HuH-7.5 (cell line): ENCODE measurements at places on chromosomes 16 and 17.

DNA sequence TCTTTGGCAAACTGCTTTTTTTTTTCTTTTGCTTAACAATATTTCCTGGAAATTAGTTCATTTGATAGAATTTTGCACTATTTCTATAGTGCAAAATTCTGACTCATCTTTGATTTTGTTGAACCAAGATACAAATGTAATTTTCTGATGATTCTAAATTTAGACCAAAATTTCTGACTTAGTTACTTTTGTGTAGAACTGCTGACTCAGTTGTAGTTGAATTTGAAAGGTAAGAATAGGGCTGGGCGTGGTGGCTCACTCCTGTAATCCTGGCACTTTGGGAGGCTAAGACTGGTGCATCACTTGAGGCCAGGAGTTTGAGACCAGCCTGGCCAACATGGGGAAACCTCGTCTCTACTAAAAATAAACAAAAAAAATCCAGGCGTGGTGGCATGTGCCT lies 223.0 kb downstream of the BCAS3 start:
- DNase-seq, result no peak

- no peak for DNase-seq
These were observed 440.6 kb upstream of the DYNLRB2 start for GRCh38 chr16:80100186-80100585.

DNA sequence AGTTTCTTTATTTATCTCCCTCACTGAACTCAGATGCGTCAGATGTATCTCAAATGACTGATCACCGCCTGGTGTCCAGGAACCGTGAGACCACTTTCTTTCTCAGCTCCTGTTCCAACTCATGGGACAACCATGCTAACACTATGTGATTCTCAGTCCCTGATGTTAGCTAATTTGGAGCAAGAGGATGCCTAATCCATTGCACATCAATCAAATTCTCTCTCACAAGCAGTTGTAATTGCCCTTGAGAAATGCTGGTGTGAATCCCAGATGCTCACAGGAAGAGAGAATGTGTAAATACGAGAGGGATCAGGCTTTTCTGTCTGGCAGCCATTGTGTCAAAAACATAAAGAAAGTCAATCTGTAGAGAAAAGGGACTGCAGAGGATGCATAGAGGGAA lies 134.9 kb downstream of the WSCD1 start:
- no peak for DNase-seq

DNA sequence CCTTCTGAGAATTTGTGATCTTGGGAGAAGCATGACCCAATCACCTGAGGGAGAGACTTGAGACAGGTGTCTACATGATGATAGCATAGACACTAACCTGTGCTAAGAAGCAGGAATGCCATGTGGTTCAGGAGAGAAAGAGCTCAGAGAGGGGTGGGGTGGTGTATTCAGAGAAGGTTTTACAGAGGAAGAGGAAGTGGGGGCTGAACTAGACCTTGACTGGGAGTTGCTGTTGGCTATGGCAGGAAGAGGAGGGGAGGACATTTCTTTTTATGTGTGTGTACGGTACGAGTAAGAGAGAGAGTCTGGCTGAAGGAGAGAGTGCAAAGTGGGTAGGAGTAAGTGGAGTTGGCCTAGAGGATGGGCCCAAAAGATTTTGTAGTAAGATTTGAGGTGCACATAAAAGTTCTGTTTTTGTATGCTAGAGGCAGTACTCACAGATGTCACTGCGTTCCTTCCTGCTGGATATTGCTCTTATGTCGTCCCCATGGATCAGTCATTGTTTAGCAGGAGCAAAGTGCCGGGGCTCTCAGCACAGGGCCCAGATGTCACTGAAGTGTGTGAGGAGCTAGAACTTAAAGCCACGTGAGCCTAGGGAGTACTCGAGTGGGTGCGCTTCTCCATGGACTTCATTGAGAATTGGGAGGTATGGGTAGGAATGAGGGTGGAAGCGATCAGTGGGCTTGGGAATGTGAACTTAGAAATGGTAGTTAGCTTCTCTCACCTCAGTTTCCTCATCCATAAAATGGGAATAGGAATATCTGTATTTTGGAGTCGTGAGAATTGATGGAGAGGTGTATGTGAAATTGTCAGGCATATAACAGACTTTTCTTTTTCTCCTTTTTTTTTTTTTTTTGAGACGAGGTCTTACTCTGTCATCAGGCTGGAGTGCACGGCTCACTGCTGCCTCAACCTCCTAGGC lies 22.1 kb downstream of the SLC7A6 start:
- no peak for DNase-seq

GRCh38 chr17:75737133-75737962 lies 16.1 kb downstream of the ITGB4 start:
- no peak for DNase-seq

GRCh38 chr16:55225972-55226542 lies 97.9 kb upstream of the IRX6 start:
- DNase-seq, result no peak

DNA sequence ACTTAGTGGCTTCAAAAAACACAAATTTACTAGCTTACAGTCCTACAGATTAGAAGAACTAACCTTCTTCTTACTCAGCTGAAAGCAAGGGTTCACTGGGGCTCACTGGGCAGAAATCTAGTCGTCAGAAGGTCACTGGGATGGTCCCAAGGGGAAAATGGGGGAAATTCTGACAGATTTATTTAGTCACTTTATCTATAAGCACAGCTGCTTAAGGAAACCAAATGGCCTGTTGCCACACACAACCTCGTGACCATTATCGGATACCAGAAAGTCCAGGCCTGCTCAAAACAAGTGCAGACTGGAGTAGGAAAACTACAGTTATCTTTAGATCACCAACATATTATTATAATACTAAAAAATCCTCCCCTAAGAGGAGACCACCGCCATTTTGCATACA lies 374.6 kb upstream of the ASIC2 start:
- no peak for DNase-seq

- no peak for DNase-seq
These were observed 252.9 kb upstream of the RPL38 start for GRCh38 chr17:73950593-73950914.

GRCh38 chr17:82014432-82014831 lies 8.2 kb downstream of the CENPX start:
- DNase-seq, result no peak

- DNase-seq, result no peak
These were observed 12.3 kb downstream of the ALOXE3 start for GRCh38 chr17:8105957-8106398.

- no peak for DNase-seq
These were observed 109.9 kb downstream of the VPS53 start for GRCh38 chr17:604765-605164.

DNA sequence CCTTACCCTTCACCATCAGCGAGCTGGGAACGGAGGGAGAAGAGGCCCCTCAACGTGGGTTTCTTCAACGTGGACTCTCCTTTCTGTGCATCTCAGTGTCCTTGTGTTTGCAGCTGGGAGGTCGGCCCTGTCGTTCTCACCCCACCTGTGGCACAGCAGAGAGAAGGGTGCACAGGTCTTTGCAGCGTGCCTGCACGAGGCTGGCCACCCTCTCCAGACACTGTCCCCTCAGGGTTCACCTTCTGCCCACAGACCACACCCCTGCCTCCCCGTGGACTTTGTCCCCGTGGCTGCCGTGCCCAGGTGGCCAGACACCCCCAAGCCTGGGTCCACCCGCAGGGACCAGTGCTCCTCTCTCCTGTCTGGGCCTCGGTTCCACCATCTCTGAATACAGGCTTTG lies 7.3 kb upstream of the WDR45B start:
- no peak for DNase-seq

DNA sequence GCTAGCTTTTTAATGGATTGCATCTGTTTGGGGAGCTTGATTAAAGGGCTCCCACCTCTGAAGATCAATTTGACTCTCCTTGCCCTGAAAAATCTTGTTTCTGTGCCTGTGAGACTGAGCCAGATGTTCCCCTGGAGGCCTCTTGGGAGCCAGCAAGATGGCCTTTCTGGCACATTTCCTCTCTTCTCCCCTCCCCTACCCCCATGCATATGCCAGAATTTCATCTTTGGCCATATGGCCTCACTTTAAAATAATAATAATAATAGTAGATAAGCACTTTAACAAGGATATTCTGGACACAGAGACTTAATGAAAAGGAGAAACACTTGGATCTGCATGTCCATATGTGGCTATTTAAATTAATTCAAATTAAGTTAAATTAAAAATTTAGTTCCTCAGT lies 144.1 kb upstream of the CES5A start:
- DNase-seq, result no peak

- DNase-seq, result no peak
These were observed 20.0 kb downstream of the TEKT1 start for GRCh38 chr17:6811510-6811909.

DNA sequence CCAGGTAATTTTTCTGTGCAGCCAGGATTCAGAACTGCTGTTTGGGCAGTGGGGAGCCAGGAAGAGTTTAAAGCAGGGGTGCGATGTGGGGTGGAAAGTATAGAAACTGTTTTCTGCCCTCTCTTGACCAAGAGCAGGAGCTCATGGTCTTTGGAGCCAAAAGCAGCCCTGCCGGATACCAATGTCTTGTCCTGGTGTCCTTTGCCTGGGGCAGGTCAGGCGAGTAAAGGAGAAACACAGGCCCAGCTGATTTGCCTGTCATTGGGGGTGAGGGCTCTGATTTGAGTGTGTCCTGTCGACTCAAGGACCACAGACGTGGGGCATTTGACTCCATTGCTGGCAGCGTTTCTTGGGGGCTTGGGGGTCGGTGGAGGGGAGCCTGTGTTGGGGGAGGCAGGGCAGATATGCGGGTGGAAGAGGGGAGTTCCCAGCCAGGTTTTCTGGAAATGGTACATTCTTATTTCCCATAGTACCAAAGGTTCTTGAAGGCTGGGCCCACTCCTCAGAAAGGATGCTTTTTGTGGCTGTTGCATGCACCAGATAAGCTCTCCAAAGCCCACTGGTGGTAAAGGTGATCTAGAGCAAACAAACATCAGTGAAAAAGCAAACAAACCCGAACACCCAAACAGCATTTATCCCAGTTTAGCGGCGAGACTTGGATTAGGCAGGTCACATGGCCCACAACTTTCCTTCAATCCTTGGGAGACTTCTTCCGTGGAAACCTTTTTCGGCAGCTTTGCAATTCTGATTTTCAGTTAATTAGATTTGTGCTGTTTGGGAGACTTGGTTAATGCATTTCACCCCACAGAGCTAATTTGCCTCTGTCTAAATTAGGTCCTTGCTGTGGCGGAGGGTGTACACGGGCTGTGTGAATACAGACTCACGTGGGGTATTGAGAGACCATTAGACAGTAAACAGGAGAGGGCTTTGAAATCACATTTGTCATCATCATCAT lies 59.0 kb downstream of the MSI2 start:
- DNase-seq, result no peak

- DNase-seq, result no peak
These were observed 54.3 kb downstream of the TIMM22 start for GRCh38 chr17:1050996-1051925.

DNA sequence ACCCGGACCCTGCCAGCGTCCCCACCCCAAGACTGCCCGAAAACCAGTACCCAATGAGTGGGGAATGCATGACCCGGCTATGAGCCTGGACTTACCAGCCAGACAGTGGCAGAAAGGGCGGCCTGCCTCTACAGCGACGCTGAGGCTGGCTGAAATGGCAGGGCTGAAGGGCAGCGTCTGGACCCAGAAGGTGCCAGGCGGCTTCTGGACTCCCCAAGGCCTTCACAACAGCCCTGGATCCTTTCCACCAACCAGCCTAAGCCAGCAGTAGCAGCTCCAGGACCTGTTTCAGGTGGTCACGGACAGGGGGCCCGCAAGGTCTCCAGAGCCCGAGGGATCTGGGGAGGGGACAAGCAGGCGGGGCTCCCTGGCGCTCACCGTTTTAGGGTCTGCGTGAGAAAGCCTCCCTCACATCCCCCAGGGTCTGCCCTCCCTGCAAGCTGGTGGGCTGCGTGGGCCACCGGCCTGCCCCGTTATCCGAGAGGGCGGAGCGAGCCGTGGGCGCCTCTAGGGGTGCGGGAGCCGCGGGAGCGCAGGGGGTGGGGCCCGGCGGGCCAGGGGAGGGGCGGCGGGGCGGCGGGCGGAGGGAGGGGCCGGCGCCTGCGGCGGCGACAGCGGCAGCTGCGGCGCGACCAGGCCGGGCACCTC lies at the start of gene RIPOR1:
Gene RIPOR1, plus strand, starts transcription at position 608 of the 648 bp plus-strand sequence. CDS start 9,618 bp downstream, outside the sequence.
- DNase-seq, result peak; percentile 89

GRCh38 chr17:61970030-61970429 lies 42.2 kb upstream of the INTS2 start:
- no peak for DNase-seq

DNA sequence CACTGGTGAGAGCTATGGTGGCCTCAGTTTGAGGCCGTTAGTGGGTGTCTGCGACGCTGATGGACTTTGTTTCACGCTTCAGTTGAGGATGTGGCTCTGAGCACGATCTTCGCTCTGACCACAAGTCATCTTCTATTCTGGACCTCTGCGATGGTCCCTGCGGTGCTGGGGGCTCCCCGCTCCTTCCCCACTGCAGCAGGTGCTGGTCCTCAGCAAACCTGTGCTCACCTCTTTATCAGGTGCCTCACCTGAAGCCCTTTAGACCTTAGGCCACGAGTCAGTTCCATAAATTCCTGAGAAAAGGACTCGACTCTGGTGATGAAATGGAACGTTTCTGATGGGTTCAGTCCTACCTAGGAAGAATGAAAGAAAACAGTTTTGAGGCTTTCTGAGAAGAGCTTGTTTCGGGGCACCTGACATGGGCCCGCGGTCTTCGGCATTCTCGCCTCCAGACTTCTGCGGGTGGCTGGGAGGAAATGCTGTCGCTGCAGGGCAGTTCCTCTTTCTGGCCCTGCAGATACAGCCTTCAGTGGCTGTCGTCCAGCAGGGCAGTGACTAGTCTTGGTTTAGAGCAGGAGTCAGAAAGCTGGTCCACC lies 4.7 kb downstream of the KCTD5 start:
- DNase-seq, result peak; percentile 4

DNA sequence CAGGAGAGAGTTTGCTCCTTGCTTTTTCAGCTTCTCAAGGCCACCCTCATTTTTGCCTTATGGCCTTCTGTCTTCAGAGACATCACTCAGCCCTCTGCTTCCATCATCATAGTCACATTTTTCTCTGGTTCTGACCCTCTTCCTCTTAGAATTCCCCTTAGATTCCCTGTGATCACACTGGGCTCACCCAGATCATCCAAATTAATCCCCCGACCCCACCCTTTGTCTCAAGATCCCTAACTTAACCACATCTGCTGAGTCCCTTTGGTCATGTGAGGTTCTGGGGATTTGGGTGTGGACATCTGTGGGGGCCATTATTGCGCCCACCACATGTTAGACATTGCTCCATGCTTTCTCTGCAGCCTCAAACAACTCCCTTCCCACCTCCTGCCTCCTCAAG lies 323.4 kb downstream of the CPPED1 start:
- no peak for DNase-seq

DNA sequence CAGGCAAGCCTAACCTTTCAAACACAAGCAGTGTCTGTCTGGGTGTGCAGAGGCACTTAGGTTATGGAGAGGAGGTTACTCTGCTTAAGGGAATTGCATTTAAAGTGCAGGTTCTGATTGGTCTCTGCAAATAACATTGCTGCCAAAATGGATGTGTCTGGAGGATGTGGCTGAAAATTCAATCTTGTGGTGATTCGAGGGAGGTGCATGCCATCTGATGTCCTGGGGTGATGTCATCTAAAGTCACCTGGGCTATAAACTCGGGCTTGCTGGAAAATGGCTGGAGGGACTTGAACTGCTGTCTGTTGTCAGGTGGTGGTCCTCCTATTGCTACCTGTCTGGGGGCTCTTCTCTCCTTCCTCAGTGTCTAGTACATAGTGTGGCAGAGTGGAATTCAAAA lies 28.3 kb upstream of the GPR139 start:
- no peak for DNase-seq
